LHCN-M2 (cell line): ENCODE measurements at places on chromosomes 5 and 9.

- no peak for DNase-seq
These were observed 35.8 kb downstream of the PJA2 start for GRCh38 chr5:109373932-109374331.

- no peak for DNase-seq
These were observed 5.0 kb downstream of the GBGT1 start for GRCh38 chr9:133158695-133159094.

DNA sequence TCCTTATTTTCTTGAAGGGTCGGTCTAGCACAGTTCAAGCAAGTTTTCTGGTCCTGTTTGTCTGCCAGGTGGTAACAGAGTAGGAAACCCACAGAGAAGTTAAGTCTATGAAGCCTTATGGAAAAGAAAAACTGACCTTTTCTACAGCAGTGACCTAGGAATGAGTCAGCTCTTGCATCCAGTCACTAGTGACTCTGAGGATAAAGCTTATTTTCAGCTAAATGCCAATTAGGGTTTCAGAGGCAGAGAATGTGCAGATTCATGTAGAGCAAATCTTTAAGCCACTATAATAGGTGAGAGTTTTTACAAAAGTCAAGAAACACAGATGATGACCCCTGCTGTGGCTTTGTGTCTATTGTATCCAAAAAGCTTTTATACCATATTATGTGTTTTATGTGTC, 100.7 kb downstream of the CWC27 start:
- peak; percentile 87 for DNase-seq

DNA sequence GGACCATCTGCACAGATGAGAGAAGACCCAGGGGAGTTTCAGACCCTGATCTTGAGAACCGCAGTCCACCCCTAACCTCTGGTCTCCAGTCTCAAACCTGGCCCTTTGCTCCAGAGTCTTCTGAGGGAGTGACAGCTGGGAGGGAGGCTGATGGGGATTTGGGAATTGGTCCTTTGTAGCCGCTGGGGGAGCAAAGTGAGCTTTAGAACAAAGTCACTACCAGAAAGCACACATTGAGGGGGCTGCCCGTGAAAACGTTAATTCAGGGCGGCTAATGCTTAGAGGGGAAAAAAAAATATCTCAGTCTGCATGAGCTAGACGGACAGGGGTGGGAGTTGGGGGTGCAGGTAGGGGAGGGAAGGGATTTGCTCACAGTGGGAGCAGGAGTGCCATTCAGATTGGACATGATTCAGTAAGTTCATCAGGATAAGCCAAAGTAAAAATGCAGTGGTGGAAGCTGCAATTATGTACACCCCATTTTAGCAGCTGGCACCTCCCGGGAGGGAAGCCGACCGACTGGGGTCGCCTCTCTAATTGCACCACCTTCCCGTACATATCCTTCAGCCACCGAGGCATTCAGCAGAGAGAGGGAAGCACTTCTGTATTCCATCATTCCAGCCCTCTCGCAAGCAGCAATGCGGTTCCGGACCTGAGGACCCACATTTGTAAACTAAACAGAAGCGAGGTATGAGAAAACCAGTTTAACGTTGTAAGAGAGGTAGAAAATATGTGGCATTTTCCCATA, 123.4 kb upstream of the RETREG1 start:
- no peak for DNase-seq

GRCh38 chr9:89179895-89180734, 1.5 kb upstream of the SHC3 start:
- peak; percentile 92 for DNase-seq

- no peak for DNase-seq
These were observed 55.5 kb downstream of the TMOD1 start for GRCh38 chr9:97556721-97557605.

GRCh38 chr9:96413302-96414221, 4.6 kb downstream of the ZNF367 start:
- peak; percentile 6 for DNase-seq

DNA sequence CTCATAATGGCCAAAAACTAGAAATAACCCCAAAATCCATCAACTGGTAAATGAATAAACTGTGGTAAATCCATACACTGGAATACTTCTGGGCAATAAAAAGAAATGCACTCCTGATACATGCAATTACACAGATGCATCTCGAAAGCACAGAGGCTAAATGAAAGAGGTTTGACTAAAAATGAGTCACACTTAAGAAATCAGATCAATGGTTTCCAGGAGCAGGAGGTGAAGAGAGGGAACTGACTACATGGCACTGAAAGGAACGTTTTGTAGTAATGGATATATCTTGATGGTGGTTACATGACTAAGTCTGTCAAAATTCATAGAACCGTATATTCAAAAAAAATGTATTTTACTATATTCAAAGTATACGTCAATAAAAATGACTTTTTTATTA, 42.4 kb downstream of the STRBP start:
- DNase-seq, result no peak

DNA sequence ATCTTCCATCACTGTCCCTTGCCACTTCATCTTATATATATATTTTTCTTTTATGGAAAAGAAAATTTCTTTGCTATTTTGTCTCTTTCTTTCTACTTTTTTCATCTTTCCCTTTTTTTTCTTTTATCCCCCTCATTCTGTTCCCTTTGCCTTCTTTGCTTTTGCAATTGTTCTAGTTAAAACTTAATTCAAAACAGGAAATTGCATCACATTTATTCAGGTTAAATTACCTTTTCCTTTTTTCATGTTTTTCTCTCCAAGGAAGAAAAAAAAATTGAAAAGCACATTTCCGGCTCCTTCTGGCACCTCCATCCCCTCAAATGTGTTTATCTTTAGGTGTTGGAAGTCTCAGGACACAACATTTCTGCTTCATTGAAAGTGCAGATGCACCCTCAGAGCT, 176.9 kb downstream of the FGF1 start:
- no peak for DNase-seq

GRCh38 chr5:75524071-75524470, 12.4 kb downstream of the POLK start:
- DNase-seq, result no peak

DNA sequence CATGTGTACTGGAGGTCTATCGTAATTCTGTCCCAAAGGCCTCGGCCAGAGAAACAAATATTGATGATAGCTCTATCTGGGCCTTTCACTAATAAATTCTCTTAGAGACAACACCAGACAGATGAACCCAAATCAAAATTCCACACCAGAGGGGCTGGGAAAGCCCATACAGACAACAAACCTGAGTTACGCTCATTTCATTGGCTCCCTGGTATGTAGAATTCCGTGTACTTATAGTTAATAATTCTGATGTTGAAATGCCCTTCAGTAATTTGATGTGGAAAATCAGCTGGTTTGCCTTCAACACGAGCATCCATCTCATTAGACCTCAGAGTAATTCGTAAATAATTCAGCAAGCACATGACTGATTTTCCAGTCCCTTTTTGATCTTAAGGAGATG, 53.2 kb downstream of the FRMD3 start:
- no peak for DNase-seq

- no peak for DNase-seq
These were observed 653.6 kb upstream of the ITGA1 start for GRCh38 chr5:52134013-52134650.
